ENCODE measurements at places on chromosomes 11 and 22. TPM values are rescaled to one million over a fixed set of nuclear protein-coding genes. Genes with fewer than 3 reads are reported as not detected.

GRCh38 chr11:60954421-60954820 is 2.4 kb upstream of the SLC15A3 start:
- no peak for DNase-seq

GRCh38 chr11:4054643-4055042 is 40.0 kb upstream of the RRM1 start:
- no peak for DNase-seq

- no peak for DNase-seq
These were observed 2209.7 kb downstream of the LRRC4C start for GRCh38 chr11:39249566-39250365.

- DNase-seq = peak; percentile 96
These were observed at the start of gene RTN4RL2 for GRCh38 chr11:57460022-57460757. Gene RTN4RL2, plus strand, starts transcription at chr11:57460528. Its CDS starts 338 bp downstream, at chr11:57460866.

The MRGPRX4 gene
- total RNA-seq = not detected

The CXCR5 gene
- total RNA-seq = not detected
